ENCODE measurements at places on chromosomes 3 and 15.

DNA sequence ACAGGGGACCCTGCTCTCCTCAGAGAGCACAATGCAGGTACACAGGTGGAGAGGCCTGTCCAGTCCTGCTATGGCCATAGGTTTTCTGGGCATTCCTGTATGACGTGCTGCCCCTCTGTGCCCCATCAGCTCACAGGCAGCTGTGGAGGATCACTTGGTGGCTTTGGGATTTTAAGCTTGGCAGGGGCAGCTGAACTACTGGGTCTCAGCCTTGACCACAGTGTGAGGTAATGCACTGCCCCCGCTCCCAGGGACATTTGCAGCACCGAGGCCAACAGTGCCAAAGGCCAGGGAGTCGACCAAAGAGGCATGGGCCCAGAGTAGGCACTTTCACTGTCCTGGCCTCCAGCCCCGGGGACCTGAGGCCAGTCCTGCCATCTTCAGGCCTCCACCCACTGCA is 46.2 kb downstream of the ZDHHC3 start:
- DNase-seq = no peak

DNA sequence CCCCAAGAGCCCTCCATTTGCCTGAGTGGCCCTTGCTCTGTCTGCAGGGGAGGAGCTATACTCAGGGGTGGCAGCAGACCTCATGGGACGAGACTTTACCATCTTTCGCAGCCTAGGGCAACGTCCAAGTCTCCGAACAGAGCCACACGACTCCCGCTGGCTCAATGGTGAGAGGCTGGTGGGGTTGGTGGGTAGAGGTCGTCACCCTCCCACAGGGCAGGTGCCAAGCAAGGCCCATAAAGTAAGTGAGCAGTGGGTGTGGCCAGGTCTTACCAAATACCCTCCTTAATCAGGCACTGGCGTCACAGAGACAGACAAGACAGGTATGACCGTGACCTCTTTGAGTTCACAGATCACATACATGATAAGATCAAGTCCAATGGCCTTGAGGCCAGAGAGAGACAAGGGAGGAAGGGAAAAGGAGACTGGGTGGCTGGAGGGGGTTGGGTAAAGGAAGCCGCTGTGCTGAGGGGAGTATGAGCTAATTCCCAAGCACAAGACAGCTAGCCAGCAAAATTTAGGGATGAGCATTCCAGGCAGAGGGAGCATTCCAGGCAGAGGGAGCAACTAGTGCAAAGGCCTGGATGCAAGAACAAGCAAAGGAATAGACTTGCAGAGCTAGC is 2.5 kb downstream of the SEMA3B start:
- no peak for DNase-seq

DNA sequence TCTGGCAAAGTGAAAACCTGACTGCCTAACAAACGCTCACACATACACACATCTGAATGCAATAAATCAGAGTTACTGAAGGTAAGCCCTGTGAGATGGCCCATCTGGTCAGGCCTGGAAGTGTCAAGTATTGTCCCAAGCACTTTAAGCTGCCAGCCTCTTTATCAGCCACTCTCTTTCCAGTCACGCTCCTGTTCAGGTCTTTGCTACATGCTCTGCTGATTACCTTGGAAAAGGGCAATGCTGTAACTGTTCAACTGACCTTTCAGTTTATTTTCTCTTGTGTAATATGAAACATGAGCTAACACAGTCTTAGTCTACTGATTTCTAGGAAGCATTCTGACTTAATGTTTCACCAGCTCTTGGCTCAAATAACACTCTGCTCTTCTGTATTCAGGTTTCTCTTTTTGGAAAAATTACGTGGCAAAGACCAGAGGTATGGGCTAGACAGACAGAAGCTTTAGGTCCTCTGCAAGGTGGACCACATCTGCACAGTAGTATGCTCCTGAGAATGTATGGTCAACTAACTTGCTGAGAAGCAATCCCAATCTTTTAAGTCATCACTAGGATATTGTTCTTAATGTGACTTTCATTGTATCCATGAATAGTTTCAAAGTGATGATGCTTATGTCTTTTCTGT is 44.5 kb downstream of the GBE1 start:
- no peak for DNase-seq

- no peak for DNase-seq
Observed at GRCh38 chr3:156867920-156868319, 41.8 kb downstream of the LEKR1 start.

- no peak for DNase-seq
Observed at GRCh38 chr15:54722342-54722986, 474.3 kb downstream of the RSL24D1 start.

- peak; percentile 12 for DNase-seq
Observed at GRCh38 chr15:73225358-73226015, 143.3 kb downstream of the HCN4 start.

- DNase-seq = no peak
Observed at GRCh38 chr3:151327571-151328198, 1.7 kb downstream of the P2RY13 start.

DNA sequence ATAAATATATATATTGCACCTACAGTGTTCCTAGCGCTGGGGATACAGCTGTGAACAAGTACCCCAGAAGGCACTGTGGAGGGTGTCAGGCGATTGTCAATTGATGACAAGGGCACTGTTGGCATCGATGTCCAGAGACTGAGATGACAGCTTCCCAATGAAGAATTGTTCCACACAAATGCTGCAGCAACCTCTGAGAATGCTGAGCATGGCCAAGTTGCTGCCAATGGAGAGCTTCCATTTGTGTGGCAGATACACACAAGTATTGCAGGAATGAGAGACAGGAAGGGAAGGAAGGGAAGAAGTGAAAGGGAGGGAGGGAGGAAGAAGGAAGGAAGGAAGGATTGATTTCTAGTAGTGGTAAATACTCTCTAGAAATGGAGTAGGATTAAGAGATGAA is 21.9 kb downstream of the LRTM1 start:
- no peak for DNase-seq

GRCh38 chr3:187490366-187490765 is 122.2 kb downstream of the RTP4 start:
- no peak for DNase-seq

GRCh38 chr3:117706037-117706436 is 996.5 kb downstream of the TUSC7 start:
- no peak for DNase-seq

GRCh38 chr3:87332789-87333188 is 56.4 kb upstream of the POU1F1 start:
- DNase-seq = no peak

DNA sequence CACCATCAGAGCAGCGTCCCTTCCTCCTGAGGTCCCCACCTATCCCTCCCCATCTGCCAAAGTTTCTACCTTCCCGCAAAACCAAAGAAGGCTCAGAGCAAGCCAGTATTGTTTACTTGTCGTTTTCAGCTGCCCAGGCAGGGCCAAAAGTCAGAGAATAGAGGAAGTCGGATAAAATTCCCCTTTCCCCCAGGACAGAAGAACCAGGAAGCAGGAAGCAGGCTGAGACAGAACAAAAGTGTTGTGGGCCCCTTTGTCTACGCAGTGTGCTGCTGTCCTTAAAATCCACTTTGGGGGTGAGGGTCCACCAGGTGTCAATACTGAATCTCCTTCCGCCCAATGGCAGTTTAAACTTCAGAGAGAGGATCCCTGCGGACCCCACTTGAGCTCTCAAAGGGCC is 18.5 kb upstream of the RPL32 start:
- no peak for DNase-seq

GRCh38 chr3:31008994-31009393 is 114.5 kb upstream of the GADL1 start:
- DNase-seq = no peak
